ENCODE measurements at places on chromosomes 11 and 22.

- no peak for DNase-seq
Observed at GRCh38 chr22:32823024-32823730, 21.7 kb downstream of the TIMP3 start.

DNA sequence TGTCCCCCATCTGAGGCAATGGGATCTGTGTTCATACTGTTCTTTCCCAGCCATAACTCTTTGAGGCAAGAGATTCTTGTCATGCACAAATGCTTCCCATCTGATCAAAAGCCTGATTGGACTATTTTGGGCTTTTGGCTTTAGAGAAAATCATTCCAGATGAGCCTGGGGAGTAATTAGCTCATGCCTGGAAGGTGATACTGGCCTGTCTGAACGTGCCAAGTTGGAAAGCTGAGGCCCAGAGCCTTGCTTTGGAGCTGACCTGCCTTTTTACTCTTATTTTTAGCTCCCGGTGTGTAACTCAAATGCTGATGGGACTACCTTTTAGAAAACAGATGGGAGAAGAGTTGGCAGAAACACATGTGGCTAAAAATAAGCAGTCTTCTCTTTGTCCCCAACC is 105.0 kb downstream of the DBX1 start:
- peak; percentile 58 for DNase-seq

GRCh38 chr22:23705358-23705757 is 14.5 kb downstream of the RGL4 start:
- no peak for DNase-seq

GRCh38 chr11:109597336-109597735 is 175.3 kb downstream of the C11orf87 start:
- no peak for DNase-seq

DNA sequence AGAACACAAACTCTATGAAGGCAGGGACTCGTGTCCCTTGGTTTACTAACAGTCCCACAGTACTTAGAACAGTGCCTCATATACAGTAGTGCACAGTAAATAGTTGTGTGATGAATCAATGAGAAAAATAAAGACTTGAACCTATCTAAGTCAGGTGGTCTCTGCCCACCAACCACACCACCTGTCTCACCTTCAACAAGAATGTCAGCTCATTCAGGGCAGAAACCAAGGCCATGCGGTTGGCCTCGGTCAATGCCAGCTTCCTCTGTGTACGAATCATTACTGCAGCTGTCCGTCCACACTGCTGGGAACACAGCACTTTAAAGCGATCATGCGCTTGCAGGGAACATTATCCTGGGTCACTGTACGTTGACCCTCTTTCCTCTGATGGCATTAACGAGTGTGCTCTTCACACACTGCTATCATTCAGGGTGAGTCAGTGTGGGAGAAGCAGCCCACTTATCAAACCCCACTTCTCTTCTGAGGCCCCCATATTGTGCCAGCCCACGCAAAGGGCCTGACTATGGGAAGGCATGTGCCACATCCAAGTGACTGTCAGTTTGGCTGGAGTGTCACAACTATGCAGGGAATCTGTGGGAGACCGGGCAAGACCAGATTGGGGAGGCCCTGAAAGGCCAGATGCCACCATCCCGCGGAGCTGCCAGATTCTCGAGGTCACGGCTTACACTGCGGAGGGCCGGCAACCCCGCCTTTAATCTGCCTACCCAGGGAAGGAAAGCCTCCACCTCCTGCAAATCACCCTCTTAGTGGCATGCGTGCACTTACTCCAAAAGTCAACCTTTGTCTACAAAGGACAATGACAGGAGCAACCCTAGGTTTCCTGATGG is 36.1 kb downstream of the LARGE1 start:
- DNase-seq, result peak; percentile 24

DNA sequence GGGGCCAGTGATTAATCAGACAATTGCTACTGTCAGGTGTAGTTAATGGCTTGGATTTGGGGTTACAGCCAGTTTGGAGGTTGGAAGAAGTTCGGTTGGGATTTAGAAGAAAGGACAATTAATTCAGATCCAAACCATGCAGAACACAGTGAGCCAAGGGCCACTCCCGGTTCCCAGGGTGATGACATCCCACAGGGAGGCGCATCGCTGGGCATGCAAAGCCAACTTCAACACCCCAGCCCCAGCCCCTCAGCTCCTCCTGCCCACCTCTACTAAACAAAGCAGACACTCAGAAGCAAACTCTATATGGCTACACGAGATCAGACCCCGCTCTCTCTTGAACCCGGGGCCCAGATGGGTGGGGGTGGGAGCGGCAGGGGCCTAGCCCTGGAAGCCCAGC is 10.2 kb downstream of the MB start:
- DNase-seq, result no peak

DNA sequence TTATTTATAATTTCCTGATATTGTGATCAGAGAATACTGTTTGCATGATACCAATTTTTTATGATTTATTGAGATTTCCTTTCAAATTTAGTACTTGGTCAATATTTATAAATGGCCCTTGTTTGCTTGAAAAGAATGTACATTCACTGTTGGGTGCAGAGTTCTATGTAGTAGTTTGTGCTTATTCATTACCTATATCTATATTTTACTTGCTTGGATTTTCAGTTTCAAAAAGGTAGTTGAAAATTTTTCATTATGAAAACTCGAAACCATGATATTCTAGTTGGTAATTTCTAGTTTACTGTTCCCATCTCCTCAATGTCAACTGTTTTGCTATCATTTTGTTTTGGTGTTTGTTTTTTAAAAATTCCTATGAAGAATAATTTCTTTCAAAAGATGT is 155.7 kb downstream of the AASDHPPT start:
- no peak for DNase-seq

- no peak for DNase-seq
Observed at GRCh38 chr22:37769056-37769455, 38.7 kb upstream of the GCAT start.

DNA sequence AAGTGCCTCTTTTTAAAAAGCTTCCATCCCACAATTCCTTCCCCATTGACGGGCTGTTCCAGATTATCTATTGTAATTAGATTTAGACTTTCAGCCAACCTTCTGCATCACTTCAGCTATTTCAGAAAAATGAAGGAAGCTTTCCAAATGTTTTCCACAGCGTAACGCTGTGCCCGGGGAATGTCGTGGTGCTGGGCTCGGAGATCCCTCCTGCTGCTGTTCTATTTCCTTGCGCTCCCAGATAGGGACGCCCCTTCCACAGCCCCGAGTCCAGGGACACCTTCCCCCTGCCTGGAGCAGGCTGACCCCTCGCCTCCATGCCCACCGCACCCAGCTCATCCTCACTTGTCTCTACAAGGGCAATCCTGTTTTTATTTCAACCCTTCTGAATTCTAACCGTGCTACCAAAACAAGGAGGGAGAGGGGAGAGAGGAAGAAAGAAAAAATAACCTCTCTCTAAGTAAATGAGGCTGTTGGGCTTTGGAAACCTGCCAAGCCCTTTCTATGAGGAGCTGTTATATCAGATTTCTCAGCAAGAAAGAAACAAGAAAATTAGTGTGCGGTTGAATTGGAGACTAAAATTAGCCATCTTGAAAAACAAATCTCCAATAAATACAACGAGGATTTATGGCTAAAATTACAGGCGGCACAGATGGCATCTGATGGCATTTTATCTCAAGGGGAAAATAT is 366.9 kb downstream of the BRD1 start:
- peak; percentile 82 for DNase-seq

- peak; percentile 13 for DNase-seq
Observed at GRCh38 chr11:47714554-47715081, 551 bp downstream of the AGBL2 start.

DNA sequence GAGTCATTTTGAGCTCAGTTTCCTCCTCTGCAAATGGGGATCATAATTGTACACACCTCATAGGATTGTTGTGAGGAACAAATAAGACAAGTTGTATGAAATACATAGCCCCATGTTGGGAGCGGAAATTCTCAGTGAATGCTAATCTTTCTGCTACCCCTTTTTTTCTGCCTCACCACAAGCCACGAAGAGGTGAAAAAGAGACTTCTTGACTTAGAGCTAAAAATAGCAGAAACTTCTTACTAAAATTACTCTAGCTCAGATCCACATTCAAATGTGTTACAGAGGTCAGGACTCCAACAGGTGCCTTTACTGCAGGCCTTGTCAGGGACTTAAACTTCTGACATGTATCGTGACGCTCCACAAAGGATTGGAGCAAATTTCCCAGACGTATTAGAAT is 128.5 kb downstream of the MIAT start:
- no peak for DNase-seq

- peak; percentile 48 for DNase-seq
Observed at GRCh38 chr11:35619855-35620640, 1.8 kb downstream of the FJX1 start.
